ENCODE measurements at places on chromosomes 5 and 9.

DNA sequence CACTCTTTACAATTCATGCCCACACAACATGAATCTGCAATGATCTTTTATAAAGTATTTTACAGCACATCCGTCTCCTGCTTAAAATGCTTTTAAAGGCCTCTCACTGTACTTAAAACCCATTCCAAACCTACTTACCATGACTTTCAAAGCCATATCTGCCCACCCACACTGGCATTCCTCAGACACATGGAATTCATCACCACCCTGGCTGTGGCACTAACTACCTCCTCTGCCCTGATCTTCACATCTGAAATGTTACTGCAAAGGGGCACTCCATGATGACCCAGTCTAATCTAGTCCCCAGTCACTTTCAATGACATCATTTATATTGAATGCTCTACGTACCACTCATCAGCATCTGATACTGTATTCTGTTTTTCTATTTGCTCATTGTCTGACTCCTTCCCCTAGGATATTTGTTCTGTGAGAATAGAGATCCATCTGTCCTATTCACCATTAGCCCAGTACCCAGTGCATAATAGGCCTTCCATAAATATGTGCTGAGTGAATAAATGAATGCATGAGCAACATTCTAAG lies 193.2 kb upstream of the KIF2A start:
- no peak for DNase-seq

DNA sequence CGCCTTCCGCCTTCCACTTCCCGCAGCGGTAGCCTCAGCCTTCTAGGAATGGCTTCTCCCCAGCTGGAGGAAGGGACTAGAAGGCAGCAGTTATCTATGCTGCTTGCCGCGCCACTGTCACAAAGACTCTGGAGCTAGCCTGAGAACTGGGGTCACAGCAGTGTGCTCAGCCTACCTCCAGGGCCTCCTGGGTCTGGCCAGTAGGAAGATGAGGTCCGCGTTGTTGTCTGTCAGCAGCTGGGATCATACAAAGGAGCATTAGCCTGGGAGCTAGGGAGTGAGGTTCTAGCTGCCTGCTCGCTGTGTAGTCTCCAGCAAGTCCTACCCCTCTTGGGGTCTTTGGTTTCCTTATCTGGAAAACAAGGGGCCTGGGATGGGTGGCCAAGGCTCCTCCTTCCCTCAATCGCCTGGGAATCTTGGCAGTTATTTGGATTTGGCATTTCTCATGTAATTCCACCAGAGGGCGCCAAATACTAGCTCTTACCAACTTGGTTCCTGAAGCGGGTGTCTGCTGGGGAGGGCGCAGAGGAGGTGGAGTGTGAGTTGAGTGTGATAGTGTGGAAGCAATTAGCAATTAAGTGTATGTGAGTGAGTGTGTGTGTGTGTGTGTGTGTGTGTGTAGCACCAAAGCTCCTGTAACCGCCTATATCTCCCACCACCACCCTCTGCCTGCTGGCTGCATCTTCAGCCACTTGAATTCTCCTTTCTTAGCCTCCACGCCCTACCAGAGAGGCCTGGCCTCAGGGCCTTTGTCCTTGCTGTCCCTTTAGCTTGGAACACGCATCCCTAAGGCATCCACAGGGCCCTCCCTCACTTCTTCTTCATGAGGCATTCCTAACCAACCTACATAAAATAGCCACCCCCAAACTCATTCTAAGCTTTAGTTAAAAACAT lies 97.1 kb downstream of the ENTREP1 start:
- DNase-seq: no peak

DNA sequence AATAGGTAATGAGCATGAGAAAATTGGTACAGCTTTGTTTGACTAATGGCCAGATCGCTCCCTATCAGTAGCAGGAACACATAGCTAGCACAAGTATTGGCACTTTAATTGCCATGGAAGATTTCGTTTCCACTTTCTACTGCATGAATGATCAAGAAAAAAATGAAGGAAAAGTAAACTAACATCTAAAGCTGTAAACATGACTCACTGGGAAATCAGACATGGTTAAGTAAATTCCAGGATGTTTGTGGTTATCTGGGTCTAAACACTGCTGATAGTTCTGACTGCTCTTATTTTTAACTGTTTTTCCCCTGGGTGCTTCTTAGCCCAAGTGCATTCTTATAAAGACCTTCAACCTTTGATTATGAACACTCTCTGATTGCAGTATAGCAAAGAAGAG lies 388.9 kb downstream of the NR2F1-AS1 start:
- DNase-seq: no peak

- no peak for DNase-seq
Measured at GRCh38 chr5:115469904-115470516, 74.6 kb downstream of the FEM1C start.

- DNase-seq: no peak
Measured at GRCh38 chr9:78046112-78046511, 14.5 kb upstream of the GNAQ start.

DNA sequence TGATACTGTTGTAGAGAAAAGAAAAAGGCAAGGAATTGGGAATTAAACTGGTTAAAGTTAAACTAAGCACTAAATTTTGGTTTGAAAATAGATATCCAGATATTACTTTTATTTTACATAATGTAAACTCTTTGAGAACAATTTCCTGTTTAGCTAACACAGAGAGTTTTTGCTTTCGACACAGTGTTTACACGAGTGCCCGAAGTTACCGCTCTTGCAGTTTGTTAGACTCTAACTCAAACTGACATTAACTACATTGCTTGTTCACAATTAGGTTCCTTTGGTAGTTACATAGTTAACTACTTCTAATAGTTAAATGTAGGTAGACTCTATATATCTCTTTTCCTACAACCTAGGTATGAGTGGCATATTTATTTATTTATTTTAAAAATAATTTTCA lies 117.1 kb upstream of the CHD1 start:
- no peak for DNase-seq

DNA sequence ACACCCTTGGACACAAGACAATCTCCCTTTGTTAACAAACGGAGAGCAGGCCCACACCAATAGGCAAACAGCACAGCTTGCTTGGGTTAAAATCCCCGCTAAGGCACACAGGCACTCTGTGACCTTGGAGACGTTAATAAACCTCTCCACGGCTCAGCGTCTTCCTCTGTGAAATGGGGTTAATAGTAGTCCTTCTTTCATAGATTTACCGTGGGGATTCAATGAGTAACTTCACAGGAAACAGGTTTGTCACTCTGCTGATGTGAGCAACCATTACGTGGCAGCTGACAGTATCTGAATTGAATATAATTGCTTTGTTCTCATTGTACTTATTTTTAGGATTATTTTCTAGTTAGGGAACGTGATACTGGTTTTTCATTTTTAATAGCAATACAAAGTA lies 65.2 kb upstream of the ADRA1B start:
- no peak for DNase-seq

- DNase-seq: no peak
Measured at GRCh38 chr5:106843812-106844416, 826.8 kb downstream of the EFNA5 start.

DNA sequence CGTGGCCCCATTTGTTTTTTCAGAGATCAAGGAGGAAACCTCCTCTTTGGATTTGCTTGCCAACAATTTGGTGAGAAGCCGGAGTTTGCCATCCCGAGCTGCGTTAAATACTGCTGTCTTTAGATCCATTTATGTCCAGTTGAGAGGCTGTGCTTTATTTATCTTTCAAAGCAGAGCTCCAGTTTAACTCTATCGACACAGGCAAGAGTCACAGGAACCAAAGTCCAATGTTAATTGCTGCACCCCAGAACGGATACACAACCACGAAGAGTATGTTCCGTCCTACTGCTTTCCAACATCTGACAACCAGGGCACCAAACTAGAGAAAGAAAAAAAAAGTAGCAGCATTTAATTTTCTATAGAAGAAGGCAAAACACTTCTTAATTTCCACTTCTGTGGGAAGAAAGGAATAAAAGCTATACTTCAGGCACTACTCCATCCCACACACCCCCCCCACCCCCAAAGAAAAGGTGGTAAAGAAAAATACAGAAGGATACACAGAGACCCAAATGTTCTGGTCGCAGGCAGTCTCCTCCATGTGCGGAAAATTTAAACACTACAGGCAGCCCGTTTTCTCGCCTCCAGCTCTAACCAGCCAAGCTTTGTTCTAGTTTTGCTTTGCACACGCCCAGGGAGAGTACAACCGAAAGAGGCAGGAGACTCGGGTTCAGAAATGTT lies 1.1 kb downstream of the FEM1C start:
- no peak for DNase-seq

DNA sequence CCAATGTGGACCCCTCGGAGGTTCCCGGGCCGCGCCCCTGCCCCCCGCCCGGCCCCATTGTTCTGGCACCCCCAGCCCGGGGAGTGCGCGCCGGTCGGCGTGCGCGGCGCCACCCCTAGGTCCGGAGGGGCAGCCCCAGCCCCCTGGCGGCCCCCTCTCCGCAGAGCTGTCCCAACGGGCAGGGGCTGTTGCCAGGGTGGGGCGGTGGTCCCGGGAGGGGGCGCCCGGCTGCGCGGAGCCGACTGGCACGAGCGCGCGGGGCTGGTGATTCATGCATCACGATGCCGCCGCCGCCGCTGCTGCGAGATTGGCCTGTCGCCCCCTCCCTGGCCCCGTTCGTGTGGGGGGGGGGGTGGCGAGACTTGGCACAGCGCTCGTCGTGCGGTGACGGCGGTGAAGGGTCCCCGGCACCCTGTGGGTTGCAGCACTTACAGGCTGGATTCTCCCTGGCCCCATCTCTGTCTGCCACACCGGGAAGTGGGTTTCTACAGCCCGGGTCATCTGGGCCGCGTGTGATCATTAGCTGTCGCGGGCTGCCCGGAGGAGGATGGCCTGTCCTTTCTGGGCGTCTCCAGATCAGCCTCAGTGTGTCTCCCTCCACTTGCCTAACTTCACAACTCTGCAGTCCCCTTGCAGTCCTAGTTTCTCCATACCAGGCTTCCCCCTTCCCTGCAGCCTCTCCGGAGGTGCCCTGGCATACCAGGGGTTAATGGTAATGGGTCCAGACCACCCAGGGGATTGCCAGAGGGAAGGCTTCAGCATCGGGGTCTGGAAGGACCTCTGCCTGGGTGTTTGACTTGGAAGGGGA lies 858 bp downstream of the NCS1 start:
- DNase-seq: no peak

DNA sequence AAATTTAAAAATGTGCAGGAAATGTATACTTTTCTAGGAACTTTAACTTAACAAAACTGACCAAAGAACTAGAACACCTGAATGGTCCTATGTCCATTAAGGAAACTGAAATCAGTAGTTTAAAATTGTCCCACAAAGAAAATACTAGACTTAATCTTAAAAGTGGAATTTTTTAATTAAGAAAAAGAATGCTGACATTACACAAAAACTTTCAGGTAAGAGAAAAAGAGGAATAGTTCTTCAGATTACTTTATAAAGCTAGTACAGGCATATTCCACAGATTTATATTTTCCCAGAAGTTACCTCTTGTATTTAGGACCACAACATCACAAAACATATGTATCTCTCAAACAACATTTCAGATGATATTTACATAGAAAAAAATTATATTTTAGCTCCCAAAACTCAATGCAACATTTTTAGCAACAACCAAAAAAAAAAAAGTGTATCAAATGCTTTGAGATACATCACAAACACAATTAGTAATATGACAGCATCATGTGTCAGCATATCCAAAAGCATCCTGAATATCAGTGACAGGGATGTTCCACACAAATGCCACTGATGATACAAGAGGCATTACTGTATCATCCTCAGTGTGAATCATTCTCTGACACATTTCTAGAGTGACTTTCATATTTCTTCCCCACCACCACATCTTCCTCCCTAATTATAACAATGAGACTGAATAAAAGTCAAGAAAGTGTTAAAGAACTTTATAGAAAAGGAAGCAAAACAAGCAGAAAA lies 264.0 kb downstream of the EPB41L4A start:
- DNase-seq: no peak

GRCh38 chr5:27403243-27403882 lies 365.0 kb upstream of the CDH9 start:
- DNase-seq: no peak

DNA sequence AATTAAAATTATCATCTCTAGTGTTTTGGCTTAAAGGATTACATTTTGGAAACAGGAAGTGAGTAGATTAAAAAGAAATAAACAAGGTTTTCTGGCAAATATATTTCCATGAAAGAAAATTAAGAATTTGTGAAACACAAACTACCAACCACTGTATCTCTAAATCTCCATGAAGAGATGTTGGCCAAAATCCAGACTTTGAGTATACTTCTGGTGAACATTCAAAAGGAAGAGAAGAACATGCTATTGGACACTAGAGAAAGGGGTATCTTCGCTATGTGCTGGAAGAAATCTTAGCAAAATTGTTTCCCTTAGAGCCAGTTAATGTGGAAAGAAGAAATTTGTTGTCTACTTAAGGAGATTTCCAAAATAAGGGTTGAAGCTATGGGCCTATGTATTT lies 710.4 kb upstream of the CTNND2 start:
- no peak for DNase-seq

- DNase-seq: no peak
Measured at GRCh38 chr9:36832164-36832795, 201.8 kb downstream of the PAX5 start.

DNA sequence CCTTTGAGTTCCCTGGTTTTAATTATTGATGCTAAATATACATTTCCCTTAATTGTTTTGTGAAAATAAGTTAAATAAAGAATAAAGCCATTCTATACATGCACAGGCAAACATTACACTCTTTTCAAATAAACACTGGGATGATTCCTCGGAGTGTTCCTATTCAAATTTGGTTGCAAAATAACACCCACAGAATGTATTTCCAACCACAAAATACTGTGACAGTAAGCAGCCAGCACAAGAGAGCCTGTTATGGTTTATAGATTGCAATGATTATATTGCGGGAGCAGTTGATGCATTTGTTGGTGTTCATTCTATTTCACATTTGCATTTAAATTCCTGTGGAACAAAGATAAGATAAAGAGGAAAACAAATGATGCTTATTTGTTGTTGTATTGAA lies 632.6 kb upstream of the WWC1 start:
- DNase-seq: no peak

DNA sequence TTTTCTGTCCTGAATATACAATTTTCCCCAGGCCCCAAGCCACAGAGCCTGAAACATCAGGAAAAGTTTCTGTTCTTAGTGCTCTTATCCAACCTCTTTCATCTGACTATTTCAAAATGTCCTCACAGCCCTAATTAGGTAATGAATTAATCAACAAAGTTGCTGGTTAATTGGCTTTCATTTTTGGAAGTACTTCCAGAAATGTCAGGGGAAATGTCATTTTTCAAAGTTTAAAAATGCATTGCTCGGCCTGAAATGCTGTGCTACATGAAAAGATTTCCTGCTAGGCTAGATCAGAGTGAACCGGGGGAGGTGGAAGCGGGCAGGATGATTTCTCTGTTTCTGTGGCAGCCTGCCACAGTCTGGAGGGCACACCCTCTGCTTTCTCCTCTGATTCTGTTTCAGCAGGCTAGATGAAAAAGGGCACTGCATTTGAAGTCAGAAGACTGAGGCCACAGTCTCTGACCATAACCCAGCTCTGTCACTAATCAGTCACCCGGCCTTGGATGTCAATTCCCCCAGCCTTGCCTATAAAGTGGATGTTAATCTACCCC lies 55.9 kb upstream of the BARX1 start:
- DNase-seq: no peak

GRCh38 chr5:123928401-123928800 lies 416.4 kb downstream of the CSNK1G3 start:
- no peak for DNase-seq

GRCh38 chr5:148563021-148563420 lies 91.3 kb downstream of the HTR4 start:
- DNase-seq: no peak

Data from stimulated activated CD8-positive, alpha-beta memory T cell treated with anti-CD3 and anti-CD28 coated beads, Interleukin-15, amount 100 ng/mL, for 24 hours (primary cell).